ENCODE measurements at places on chromosomes 12 and 14.

GRCh38 chr12:6390084-6390799 lies 6.3 kb downstream of the LTBR start:
- DNase-seq, result no peak

DNA sequence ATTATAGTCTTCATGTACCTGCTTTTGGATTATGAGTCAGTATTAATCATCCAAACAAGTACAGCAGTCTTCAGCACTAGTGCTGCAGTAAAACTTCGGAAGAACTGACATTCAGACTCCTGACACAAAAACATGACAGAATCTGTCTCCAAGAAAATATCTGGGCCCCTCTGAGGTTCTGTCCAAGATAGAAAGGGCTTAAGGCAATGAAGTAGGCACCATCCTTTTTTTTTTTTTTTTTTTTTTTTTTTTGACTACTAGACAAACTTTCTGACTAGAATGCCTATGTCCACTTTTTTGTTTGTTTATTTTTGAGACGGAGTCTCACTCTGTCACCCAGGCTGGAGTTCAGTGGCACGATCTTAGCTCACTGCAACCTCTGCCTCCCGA lies 112.5 kb downstream of the MED13L start:
- no peak for DNase-seq

DNA sequence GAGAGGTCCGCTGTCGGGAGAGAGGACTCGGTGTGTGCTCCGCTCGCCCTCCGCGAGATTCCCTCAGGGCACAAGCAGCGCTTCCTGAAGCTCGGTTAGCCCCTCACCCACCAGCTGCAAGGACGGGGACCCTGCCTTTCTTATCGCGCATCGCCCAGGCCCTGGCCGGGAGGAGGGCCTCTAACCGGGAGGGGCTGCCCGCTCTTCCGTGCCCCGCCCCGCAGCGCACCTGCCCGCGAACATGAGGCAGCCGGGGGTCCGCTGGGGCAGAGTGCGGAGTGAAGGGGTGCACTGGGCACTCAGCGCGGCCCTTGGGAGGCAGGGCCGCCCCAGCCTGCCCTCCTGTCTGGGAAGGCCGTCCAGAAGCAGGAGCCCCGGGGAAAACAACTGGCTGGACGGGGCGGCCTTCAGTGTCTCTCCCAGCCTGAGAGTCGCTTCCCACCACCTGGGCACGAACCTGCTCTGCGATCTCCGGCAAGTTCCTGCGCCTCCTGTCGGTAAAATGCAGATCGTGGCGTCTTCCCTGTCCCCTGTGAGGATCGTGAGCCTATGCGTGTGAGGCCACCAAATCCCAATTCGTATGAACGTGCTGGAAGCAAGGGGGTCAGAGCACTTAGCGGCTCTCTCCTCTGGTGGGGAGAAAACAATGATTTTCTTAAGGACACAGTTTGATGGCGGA lies 28.0 kb upstream of the ADIPOR2 start:
- DNase-seq, result no peak

GRCh38 chr12:57460841-57461275 lies 1.3 kb downstream of the GLI1 start:
- no peak for DNase-seq

DNA sequence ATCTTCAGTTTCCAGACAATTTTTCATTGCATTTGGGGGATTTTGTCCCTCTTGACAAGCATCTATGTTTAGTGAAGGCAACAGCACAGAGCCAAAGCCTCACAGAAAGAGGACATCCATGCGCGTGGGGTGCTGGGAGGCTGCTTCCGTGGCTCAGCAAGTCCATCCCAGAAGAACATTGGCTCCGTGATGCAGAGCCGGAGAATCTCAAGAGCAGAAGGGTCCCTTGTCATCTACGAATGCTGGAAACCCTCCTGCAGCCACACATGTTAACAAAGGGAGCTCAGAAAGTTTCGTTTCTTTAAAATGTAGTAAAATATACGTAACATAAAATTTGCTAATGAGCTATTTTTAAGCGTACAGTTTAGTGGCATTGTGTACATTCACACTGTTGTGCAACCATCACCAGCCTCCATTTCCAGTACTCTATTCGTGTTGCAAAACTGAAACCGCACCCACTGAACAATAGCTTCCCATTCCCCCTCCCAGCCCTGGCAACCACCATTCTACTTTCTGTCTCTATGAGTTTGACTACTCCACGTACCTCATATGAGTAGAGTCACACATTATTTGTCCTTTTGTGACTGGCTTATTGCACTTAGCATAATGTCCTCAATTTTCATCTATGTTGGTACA lies 185.9 kb downstream of the TTC7B start:
- no peak for DNase-seq

Measured in amygdala (tissue), 56 donors.